Muscle of arm (tissue), 14 donors: ENCODE measurements at places on chromosomes 7 and 10. TPM values are rescaled to one million over a fixed set of nuclear protein-coding genes. Genes with fewer than 3 reads are reported as not detected.

LDB1 gene
- 67.3 TPM for polyA plus RNA-seq

DNA sequence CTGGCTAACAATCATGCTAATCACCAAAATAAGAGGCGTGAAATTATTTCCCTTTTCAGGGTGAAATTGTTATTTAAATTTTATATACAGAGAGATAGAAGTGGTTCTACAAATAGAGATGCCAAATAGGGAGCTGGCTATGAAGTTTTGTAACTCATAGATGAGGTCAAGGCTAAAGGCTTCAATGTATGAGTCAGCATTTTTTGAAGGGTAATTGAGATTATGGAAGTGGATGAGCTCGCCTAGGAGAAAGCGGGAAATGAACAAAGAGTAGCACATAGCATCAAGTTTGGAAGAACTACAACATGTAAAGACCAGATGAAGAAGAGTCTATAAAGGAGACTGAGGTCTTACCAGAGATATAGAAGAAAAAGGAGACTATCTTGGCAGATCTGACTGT lies 838.1 kb downstream of the DNAJB9 start:
- DNase-seq: no peak

DNA sequence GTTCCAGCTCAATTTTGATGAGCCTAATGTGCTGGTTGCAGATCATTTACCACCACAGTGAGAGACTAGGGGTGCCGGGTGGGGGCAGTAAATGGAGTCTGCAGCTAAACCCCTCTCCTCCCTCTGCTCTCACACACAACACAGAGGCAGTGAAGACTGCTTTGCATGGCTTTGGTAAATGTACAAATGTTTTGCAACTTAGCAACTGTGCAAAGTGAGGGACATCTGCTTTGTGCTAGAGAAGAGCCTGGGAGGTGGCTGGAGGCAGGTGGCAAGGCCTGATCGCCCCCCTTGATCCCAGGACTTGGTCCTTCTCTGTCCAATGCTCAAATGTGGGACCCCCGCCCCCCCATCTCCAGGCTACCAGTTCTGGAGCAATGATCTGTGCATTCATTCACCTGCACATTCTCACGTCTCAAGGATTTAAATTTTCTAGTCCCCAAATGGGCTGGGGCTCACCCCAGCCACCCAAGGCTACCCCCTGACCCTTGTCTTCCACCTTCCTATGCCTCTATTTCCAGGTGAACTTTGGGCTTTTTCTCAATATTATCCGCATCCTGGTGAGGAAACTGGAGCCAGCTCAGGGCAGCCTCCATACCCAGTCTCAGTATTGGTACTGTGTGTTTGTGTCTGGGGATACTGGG lies 11.6 kb downstream of the GHRHR start:
- no peak for DNase-seq

DNA sequence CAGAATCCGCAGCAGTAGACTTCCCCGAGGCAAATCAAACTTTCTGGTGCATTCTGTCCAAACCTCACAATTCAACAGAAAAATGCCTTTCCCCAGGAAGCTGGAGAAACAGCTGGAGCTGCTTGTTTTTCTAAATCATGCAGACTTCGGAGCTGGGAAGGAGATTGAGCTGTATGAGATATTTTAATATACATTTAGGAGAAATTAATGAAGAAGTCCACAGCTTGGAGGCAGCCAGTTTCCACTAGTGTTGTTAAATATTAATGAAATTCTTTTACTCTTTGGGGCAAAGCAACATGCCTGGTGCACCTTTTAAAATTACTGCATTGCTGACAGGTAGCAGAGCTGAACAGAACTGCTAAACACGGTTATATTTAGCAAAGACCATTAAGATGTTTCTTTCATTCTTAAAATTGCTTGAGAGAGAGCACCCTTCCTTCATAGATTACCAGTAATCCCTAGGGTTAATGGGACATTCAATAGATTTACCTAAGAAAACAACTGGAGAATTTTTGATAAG lies 566.4 kb downstream of the SORCS3 start:
- no peak for DNase-seq

GRCh38 chr10:3323865-3324498 lies 151.4 kb upstream of the PITRM1 start:
- no peak for DNase-seq

CALCR gene
- polyA plus RNA-seq: 7.2 TPM

DNA sequence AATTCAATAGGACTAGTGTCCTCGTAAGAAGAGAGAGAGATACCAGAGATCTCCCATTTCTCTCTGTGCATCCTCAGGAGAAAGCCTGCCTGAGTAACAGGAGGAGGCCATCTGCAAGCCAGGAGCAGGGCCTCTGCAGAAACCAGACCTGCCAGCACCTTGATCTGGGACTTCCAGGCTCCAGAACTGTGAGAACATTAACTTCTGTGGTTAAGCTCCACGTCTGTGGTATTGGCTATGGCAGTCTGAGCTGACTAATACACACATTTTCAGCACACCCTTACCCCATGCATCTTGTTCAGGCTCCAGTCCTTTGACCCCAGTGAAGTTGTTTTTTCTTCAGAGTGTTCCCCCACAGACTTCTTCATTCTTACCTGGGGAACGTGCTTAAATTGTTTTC lies 3.1 kb upstream of the CRTAC1 start:
- DNase-seq: no peak

PPA1 gene
- polyA plus RNA-seq: 105 TPM

- no peak for DNase-seq
These were observed 106.8 kb downstream of the POLL start for GRCh38 chr10:101481256-101481655.

GRCh38 chr7:25832456-25832855 lies 319.5 kb upstream of the NFE2L3 start:
- no peak for DNase-seq

AMPH gene
- 7.6 TPM for polyA plus RNA-seq

CDH23 gene
- 4.0 TPM for polyA plus RNA-seq

CUL2 gene
- polyA plus RNA-seq: 47.1 TPM
